Umbilical cord (tissue), 2 donors: ENCODE measurements at places on chromosomes 1 and 21.

DNA sequence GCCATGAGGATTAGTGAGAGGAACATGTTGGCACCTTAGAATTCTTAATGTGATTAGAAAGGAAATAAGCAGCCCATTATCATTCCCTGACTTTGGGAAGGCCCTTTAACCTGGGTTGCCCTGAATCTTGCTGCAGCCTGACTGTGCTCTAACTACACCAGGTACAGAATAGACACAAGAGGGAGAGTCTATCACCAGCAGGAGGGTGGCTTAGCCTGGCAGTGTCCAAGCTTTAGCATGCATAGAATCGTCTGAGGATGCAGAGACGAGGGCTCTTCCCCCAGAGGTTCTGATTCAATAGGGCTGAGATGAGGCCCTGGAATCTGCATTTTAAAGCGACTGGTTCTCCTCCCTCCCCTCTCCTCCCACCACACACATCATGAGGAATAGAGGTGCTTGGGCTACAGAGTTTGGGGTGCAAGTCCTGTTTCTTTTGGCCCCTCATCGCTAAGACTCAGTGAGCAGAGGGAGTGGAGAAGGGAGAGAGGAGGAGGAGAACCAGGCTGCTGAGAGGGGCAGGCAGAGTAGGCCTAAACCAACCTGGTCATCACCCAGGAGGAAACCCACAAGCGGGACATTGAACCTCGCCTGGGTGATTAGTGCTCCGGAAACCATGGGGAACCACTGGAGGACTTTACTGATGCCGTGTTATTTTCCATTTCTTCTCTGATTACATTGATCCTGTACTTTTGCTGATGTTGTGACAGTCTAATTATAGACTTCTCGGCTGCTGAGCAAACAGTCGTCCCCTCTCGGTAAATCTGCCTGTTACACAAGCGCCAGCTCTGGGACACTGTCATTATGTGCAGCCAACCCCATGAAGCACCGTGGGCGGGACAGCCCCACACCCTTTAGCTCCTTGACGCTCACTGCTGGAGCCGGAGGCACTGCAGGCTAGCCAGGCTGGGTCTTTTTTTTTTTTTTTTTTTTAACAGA is 6.3 kb upstream of the TENT5C start:
- no peak for DNase-seq

DNA sequence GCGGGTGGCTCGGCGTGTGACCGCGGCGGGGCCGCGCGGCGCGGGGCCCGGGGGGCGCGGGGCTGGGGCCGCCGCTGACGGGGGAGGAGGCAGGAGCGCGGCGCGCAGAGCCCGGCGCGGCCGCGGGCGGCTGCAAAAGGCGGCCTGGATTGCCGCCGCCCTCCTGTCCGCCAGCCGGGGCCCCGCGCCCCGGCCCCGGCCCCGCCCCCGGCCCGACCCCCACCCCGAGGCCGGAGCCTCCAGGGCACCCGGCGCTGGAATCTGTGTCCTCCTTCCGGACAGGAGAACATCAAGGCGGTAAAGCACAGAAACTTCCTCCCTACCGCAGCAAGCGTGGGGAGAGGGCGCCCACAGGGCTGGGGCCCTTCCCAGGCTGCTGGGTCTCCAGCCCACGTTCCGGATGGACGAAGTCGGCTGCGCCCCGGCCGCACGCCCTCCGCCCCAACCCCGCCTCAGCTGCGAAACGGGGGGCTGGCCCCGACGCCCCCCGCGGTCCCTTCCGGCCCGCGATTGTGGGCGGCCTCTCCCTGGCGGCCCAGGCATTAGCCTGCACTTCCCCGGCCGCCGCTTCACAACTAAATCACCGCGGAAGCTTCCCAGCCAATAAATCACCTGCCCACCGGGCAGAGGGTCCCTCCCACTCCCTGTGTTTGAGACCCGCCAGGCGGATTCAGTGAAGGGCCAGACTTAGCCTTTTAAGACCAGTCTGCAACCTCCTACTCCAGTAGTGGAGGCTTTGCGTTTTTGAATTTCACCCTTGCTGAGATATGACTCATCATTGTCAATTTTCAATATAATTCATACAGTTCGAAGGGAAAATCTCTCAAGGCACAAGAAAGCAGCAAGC is 106.0 kb downstream of the SLC45A1 start:
- peak; percentile 83 for DNase-seq

DNA sequence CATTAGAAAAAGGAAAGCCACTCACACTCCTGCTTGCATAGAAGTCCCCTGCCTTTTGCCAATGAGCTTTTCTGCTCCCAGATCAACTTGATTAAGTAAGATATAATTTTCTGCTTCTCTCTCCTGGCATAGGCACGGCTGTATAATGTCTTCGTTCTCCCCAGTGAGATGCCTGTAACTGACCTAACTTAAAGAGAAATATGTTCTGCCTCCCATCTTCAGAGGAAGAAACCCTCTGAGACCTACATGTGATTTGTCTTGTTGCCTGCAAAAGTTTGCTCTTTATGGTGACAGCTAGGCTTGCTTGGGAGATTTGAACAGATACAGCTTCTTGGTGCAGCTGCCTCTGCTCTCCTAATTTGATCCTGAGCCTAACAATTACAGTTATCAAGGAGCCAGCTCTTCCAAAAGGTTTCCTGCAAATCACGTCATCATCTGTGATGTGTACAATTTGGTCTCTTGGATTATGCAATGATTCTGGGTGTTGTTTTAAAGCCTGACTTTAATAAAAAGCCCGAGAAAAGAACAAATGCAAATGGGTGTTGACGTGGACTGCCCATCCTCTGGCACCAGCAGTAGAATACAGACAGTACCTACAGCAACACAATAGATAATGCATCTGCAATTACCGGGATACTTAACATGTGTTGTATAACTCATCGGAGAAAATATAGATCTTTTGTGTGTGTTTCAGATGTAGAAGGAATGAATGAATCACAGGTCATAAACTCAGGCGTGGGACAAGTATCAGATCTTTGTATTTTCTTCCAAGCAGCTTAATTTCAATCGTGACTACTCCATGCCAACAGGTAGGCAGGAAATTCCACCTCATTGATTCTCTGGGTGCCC is 76.2 kb upstream of the KAZN start:
- peak; percentile 59 for DNase-seq

GRCh38 chr21:32381571-32381970 is 11.2 kb downstream of the URB1 start:
- DNase-seq, result no peak

- DNase-seq, result no peak
These were observed 154.0 kb downstream of the RHOU start for GRCh38 chr1:228889289-228889688.

DNA sequence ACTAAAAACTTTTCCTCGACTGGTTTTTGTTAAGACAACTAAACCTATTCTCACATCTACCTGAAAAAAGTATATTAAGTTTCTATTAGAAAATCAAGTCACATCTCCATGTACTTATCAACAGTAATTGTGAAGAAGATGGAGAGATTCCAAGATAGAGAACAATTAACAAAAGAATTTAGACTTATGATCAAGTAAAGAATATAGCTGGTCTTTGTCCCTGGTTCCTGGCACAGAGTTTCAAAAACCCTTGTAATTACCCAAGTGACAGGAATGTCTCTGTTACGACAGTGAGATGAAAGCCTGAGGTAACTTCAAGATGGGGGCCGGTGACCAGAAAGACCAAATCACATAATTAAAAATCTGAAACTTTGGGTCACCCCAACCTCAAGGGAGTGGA is 91.6 kb downstream of the ASH1L start:
- DNase-seq, result no peak

DNA sequence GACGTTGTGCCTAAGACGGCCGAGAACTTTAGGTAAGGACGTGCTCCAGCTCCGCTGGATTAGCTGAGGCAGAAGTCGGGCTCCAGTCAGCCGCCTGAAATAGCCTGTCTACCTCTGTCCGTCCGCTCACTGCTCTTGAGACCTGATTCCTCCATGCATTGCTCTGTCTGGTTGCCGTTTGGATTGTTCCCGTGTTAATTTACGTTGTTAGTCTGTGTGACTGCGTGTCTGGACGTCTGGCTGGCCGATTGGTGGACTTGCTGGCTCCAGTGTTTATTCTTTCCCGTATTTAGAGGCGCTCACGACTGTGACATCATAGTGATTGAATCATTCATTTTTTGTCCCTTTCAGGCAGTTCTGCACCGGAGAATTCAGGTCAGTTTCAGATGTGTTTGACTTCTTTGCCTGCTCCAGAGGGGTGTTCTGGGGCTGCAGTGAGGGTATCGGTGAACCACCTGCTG is 684 bp downstream of the PPIH start:
- no peak for DNase-seq

- no peak for DNase-seq
These were observed 1715.4 kb downstream of the BRINP3 start for GRCh38 chr1:188762166-188762743.

DNA sequence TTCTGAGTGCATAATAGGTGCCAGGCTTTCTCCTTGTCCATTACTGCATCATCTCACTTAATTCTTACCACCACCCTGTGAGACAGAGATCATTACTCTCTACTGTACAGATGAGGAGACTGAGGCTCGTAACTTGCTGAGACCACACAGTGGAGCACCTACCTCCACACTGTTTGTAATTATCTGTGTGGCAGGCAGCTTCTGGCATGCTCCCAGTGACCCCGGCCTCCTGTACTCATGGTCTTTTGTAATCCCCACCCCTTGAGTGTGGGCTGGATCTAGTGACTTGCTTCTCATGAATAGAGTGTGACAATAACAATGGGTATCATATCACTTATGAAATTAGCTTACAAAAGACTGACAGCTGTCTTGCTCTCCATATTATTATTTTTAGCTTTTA is 407.3 kb downstream of the MATN1 start:
- DNase-seq, result no peak

DNA sequence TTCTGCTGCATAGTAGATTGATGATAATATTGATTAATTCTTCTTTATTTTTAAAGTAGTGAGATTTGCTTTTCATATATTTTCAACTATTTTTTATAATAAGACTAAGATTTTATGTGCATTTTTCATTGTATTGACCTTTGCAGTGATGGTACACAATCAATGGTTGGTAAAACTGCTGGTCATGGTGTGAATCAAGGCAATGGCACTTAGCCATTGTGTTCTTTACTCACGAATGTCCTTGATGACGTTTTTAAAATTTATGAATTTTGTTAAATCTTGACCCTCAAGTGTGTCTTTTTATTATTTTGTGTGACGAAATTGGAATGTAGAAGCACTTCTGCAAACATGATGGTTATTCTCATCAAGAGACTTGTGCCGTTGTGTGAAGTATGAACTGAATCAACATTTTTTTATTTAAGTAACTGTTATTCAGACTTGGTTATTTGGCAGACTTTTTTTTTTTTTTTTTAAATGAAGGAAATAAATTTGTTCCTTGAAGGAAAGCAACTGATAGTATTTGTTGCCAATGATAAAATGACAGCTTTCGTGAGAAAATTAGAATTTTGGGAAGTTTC is 22.6 kb downstream of the CDC73 start:
- no peak for DNase-seq

GRCh38 chr21:31234936-31235335 is 109.1 kb downstream of the TIAM1 start:
- no peak for DNase-seq

- no peak for DNase-seq
These were observed 129.6 kb downstream of the LRRC40 start for GRCh38 chr1:70075761-70076160.

- no peak for DNase-seq
These were observed 13.0 kb downstream of the CAMSAP2 start for GRCh38 chr1:200751717-200752116.

DNA sequence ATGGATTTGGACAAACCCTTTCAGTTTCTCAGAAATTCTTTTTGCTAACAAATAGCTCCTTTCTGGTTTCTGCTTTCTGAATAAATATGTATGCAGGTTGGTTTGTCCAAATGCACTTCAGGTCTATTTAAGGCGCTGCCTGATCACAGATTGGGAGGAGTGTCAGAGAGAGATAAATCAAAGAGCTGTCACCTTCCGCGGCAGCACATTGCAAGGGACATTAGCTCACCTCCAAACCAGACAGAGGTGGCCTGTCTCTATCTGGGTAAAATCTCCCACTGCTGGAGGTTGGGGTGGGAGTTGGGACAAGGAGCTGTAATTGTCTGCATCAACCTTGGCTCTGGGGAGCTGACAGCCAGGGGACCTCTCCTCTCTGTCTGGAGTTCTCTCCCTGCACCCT is 25.2 kb downstream of the PRAMEF20 start:
- DNase-seq, result no peak

DNA sequence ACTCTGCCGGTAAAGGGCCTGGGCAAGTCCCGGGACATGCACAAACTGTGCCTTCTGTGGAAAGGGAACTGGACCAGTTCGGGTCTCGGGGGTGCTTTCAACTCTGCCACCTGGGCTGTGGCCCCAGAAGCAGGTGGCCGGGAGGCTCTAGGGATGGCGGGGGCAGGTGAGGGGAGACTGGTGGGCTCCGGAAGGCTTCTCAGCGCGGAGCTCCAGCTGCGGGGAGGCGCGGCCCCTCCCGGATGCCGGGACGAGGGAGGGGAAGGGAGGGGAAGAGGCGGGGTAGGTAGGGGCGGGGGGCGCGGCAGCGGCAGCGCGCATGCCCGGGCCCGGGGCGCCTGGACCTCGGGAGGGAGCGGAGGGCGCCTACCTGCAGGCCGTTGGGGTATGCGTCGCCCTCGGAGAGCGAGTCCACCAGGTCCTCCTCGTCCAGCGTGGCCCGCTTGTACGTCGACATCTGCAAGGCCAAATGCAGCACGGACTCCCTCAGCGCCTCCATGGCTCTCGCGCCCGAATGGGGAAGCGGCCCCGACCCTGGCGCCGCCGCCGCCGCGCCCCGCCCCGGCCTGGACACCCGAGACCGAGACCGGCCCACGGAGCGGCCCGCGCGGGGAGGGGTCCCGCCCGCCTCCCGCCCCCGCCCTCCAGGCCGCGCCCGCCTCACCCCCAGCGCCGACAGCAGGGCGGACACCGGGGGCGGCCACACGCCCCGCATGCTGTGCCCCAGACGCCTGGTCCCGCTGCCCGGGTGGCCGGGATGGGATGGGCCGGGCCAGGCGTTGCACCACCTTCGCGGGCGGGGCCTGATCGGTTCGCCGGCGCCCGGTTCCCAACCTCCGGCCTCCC is at the start of gene ECE1:
Gene ECE1, minus strand, starts transcription at position 764 of the 846 bp plus-strand sequence. Its CDS starts 49 bp downstream, at position 715.
- peak; percentile 48 for DNase-seq

DNA sequence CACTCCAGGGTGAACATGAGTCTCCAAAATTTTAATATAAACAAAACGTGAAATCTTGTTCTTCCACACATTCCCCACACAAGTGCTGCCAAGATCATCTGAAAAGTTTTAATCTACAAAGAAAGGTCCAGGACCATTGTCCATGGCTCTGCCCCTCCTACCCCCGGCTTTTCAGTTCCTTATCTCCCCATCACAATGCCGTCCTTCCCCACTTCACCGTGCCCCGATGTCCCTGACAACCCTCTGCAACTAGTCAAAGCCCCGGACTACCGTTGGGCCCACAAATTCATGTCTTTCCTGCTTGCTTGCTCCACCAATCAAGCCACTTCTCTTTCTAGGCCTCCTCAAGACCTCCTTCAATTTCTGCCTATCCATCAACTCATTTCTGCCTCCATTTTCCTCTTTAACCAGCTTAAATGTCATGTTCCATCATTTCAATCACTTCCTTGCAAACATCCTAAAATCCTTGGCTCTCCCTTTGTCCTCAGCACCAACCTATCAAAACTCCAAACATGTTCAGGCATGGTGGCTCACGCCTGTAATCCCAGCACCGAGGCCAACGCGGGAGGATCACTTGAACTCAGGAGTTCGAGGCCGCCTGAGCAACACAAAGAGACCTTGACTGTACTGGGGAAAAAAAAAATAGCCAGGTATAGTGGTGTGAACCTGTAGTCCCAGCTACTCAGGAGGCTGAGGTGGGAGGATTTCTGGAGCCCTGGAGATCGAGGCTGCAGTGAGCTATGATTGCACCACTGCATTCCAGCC is 14.0 kb upstream of the BMP8B start:
- no peak for DNase-seq

GRCh38 chr1:22835636-22836319 is 125.1 kb downstream of the EPHB2 start:
- DNase-seq, result peak; percentile 97
